Right cardiac atrium (tissue), 5 donors: ENCODE measurements at places on chromosomes 5 and 9. TPM values are rescaled to one million over a fixed set of nuclear protein-coding genes. Genes with fewer than 3 reads are reported as not detected.

GRCh38 chr5:142508591-142508990, 177.3 kb downstream of the FGF1 start:
- no peak for DNase-seq

GRCh38 chr9:107727086-107727780, 237.7 kb upstream of the KLF4 start:
- no peak for DNase-seq

DNA sequence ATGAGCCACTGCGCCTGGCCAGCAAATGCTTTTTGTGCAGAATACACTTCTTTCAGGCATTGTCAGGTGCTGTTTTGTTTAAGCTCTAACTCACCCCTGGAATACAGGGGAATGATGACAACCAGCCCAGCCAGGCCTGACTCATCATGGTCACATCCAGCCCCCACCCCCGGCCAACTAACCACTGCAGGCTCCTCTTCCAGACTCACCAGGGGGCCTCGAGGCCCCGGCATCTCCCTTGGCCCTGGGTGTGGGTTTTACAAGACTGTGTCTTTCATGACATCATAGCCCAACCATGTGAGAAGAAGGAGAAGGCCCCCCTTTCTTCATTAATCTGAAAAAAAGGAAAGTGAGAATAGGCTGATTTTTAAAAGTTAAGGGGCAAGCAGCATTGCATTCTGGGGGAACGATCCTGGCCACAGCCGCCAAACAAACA, 35.5 kb downstream of the OLFML2A start:
- DNase-seq: peak; percentile 78

Gene SLC35A4
- total RNA-seq: 70.0 TPM

Gene NDFIP1
- total RNA-seq: 67.9 TPM

Gene LHX3
- not detected for total RNA-seq

Gene TSLP
- 2.5 TPM for total RNA-seq

GRCh38 chr9:86549920-86550319, 195.7 kb upstream of the TUT7 start:
- no peak for DNase-seq
